ENCODE measurements at places on chromosomes 7 and 10.

DNA sequence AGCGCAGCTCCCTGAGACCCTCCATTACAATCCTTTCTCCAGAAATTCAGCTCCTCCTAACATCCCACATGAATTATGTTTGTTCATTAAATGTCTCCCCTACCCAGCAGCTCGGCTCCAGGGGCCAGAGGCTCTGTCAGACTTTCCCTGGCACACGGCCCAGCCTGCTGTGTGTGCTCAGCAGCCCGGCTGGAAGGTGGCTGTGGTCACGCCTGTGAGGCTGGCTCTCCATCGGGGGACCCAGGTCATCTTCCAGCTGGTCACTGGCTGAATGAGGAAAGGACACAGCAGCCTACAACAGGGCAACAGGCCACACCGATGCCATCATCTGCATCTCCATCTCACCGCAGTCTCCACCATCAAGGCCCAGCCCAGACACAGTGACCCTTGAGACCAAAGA is 219.8 kb downstream of the MAD1L1 start:
- DNase-seq, result no peak

DNA sequence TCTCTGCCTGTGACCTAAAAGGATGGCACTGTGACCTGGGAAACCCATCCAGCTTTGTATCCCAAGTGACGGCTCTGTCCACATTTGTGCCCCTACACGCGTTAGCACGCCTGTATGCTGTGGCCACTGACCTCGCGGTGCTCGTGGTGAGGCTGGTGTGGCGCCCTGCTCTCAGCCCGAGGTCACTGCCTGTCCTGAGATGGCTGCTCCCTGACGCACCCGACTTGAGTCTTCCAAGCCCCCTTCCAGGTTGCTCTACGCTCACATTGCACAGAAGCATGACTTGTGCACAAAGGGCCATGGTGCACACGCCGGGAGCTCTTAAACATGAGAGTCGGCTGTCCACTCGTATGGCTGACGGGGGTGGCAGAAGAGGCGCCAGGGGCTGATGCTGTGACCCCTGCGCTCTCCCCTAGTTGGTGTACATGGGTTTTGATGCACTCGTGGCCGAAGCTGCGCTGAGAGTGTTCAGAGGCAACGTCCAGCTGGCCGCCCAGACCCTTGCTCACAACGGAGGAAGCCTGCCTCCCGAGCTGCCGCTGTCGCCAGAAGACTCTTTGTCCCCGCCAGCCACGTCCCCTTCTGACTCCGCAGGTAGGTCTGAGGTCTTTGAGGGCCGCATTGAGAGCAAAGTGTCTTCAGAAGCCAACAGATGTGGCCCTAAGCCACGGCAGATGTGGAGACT is 33.5 kb downstream of the WDR86 start:
- DNase-seq, result no peak

GRCh38 chr7:7979558-7979957 is 11.0 kb downstream of the GLCCI1 start:
- no peak for DNase-seq

DNA sequence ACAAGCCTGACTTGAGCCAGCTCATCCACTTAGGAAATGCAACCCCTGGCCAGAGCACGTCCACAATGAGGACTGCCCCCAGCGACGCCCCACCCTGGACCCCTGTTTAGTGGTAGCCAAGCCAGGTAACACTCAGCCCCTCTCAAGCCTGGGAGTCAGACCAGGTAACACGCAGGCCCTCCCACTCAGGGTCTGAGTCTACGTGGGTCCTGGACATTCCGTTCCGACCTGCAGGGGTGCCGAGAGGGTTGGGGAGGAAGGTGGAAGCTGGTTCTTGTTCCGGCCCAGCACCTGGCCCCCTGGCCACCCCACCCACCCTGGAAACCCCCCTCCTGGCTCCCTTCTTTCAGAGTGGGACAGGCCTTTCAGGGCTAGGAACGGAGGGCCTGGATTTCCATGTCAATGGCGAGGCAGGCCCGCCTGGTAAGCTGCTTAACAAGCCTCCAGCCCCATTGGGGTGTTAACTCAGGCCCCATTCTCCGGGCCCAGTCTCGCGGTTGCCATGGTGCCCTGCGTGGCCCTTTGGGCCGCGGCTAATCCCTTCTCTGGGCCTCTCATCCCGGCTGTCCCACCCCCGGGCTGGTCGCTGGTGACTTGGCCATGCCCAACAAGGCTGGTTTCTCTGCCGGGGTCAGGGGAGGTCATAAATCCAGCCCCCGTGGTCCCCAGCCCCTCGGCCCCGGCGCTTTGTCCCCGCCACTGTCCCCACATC is 19.7 kb upstream of the LFNG start:
- no peak for DNase-seq

DNA sequence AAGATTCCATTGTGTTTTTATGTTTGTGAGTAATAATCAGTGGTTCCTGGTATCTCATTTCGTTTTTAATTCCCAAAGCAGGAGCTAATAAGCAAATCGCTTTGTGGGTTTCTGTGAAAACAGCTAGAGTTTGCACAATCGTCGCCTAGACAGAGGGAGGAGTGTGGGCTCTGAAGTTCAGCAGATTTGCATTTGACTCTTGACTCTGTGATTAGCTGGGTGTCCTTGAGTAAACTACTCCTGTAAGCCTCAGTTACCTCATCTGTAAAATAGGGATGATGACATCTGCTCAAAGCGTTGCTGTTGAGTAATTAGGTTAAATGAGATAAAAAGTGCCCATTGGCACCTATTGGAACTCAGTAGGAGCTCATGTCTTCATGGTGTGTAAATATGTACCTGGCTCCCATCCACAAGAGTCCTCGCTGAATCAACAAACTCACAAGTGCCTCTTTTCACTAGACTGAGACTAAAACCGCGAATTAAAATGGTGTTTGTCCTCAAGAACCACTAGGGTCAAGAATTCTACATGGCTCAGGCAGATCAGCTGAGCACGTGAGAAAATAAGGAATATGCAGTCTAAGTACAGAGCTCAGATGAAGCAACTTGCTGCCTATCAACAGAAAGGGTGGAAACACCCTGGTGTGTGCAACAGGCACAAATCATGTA is 385.8 kb upstream of the C7orf33 start:
- no peak for DNase-seq

GRCh38 chr7:49564379-49564714 is 209.1 kb upstream of the VWC2 start:
- DNase-seq, result no peak

Data from activated CD8-positive, alpha-beta memory T cell treated with anti-CD3 and anti-CD28 coated beads for 48 hours (primary cell).